ENCODE measurements at places on chromosomes 7 and 10.

DNA sequence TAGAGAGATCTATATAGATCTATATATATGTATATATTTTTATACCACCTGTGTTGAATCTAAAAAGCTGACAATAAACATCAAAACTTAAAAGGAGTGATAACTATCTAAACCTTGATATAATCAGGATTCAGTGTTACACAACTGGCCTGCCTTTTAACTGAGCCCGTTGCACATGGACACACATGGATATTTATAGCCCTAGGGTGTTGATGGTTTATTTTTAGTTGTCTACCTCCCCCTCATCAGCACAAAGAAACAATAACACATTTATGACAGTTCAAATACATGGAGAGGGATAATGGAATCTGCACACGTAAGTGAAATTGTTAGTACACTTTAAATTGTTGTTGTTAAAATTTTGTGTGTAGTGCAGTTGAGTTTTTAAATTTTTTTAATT lies 336.9 kb downstream of the ZNF248 start:
- no peak for DNase-seq

DNA sequence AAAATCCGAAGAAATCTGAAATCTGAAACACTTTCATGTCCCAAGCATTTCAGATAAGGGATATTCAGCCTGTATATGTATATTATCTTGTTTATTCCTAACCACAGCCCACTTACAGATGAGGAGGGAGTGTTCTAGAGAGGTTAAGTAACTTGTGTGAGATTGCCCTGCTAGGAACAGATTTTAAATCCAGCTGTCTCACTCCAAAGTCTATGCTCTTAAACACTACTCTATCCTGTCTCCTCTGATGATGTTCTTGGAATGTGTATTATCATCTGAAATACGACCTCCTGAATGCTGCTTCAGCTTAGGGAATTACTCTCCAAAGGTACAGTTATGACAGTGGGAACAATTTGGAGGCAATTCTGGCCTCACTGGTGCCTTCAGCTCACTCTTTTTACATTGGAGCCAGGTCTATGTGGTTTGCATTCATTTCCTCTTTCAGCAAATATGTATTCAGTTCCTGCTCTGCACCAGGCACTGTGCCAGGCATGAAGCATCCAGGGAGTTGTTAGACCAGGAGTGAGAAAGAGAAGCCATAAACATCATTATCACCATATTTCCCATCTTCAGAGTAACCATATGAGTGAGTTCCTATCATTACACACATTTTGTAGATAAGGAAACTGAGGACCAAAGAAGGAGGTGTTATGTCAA lies 70.2 kb downstream of the NOC3L start:
- no peak for DNase-seq

GRCh38 chr7:128027485-128027980 lies 3.7 kb downstream of the LRRC4 start:
- no peak for DNase-seq

GRCh38 chr7:86913709-86914108 lies 145.7 kb downstream of the ELAPOR2 start:
- no peak for DNase-seq

GRCh38 chr10:5412277-5412941 lies at the start of gene NET1:
Gene NET1, plus strand, starts transcription at chr10:5412557. Its CDS starts 136 bp downstream, at chr10:5412693.
- DNase-seq, result no peak

DNA sequence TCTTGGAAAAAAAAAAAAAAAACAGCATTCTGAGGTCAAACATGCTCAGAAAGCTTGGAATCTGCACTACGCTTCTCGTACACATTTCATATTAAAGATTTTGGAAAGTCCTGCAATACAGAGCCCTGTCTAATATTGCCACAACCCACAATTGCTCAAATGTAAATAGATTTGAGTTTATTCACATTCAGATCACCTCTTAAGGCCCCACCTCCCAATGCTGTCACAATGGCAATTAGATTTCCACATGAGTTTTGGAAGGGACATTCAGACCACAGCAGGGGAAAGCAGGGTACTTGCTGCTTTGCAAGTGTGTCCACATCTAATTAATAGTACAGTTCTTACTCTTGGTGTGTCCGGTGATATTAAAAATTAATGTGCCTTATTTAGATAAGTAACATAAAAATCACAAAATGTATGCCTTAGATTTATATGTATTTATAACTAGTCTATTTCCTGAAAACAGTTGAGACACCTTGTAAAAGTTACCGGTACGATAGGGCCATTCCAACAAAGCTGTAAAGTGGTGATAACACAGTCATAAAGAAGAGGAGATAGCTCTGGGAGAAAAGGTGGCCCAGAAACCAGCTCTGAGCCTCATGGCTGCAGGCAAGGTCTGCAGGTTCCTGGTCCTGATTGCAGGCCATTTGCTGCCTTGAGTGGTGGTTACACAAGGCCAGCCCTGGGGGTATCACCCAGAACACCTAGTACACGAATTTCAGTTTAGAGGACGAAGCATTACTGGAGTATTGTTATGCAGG lies 27.9 kb downstream of the EGFR start:
- no peak for DNase-seq

DNA sequence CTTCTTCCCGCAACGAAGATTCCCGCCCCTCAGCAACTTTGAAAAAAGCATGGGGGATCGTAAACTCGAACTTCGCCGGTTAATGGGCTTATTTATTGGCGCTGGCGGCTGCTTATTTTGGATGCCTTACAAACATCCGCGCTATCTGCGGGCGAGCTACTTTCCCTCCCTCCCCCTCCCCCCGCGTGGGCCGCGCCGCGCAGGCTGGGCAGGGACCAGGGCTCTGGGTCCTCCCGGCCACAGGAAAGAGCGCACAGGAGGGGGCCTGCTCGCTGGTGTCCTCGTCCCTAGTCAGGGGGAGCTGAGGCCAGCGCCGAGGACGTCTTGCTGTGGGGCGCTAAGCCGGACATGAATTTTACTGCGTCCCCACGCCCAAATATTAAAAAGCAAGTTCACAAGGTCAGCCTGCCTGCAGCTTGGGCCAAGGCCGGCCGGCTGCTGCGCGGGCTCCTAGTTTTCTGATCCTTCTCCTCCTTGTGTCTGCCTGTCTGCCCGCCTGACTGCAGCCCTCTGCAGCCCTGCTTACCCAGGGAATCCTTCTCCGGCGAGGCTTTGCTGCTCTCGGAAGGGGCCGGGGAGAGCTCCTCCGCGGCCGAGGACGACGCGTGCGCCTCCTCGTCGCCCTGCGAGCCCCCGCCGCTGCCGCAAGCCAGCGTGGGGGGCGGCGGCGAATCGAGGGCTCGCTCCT lies 1.2 kb downstream of the HOXA10 start:
- DNase-seq, result no peak

DNA sequence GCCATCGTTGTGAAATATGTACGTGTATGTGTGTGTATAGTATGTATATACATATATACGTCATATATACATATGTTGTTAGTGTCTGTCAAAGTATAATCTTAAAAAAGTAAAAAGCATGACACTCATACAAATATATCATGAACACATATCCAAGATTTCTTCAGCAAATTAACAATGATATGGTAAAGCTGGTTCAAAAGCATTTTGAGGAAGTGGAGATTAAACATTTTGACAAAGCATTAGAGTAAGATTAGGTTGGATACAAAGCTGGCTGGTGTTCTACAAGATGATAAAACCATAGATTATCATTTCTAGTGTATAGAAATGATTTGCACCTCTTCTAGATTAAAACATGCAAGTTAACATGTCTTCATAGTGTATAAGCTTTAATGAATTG lies 771 bp upstream of the NUDCD3 start:
- no peak for DNase-seq

DNA sequence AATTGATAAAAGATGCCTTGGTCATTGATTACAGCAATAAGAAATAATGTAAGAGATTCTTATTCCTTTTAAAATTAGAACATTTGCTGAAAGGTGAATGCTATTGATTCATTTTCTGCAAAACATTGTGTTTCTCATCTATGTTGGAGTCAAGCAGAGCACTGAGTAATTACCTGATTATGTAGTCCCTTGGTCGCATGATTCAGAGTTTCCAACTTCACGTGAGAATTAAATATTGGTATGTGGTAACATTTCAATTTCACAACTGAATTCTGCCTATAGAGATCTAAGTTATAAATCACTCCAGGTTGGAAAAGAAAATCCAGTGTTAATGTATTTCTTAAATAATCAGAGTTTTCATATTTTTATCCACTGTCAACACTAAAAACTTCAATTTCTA lies 701.4 kb downstream of the PHTF2 start:
- DNase-seq, result no peak

DNA sequence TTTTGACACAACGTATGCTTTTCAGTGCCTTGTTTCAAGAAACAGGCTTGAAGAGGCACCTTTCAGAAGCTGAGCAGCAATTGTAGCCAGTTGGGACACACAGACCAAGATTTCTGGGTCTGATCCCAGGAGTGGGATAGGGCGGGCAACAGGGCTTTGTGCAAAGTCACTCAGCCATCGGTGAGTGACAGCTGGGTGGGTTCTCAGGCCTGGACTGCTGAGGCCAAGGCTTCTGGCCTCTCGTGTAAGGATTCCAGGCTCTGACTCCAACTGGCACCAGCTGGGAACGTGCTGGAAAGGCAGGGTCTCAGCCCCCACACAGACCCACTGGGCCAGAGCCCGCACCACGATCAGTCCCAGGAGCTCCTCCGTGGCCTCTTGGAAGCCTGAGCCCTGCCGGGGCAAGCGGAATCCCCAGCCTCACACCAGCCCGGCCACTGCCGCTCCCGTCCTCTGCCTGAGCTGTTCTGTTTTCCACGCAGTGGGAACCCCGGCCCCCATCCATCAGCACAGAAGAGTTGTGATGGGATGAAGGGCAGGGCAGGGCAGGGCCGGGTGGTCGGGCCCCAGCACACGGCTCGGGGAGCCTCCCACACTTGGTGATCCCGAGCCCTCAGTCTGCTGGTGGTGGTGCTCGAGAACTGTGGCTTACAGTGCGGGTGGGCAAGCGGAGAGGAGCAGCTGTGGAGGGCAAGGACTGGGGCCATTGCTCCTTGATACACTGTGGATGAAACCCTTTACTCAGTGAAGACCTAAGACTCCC lies 46.8 kb downstream of the VIPR2 start:
- DNase-seq, result no peak

DNA sequence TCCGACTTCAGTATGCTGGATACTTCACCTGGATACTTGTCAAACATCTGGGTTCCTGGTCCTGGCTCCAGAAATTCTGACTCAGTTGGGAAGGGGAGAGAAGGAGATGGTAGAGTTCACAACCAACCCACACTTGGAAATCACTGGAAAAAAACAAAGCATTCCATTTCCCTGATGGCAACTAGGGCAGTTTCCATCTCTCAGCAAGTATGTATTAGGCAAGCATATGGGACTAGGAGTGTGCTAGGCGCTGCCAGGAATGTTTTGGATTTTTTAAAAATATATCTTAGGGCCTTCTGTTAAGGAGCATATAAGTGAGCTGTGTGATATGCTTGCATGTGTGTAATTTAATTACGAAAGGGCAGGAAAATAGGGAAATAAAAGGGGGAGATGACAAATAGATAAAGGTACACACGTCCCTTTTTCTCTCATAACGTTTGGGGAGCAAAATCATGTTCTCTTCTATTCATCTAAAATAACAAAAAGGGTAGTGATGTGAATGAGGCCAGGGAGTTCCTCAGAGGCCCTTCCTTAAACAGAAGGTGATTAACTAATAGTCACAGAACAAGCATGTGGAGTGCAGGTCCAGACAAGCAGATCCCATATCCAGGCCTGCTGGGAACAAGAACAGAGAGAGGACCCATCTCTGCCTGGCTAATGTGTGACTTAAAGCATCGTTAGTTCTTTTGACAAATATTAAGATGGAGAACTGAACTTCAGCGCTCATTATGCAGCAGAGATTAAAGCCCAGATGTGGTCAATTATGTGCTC lies 64.5 kb upstream of the NFE2L3 start:
- DNase-seq, result no peak

DNA sequence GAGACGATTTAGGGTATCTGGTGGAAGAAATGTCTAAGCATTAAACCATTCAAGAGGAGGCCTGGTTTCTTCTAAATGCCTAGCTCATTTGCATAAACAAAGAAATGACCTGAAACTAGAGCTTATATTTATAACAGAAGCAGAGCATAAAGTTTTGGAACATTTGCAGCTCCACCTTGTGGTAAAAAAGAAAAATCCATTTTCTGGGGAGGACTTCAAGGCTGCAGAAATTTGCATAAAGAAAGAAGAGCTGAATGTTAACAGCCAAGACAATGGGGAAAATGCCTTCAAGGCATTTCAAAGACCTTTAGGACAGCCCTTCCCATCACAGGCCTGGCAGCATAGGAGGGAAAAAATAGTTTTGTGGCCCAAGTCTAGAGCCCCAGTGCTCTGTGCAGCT lies 362.0 kb downstream of the ZNF248 start:
- DNase-seq, result no peak

All from activated CD8-positive, alpha-beta memory T cell treated with anti-CD3 and anti-CD28 coated beads for 1 hour (primary cell).